Stimulated activated CD8-positive, alpha-beta memory T cell treated with anti-CD3 and anti-CD28 coated beads, Interleukin-15, amount 100 ng/mL, for 1 hour (primary cell): ENCODE measurements at places on chromosomes 13 and 19.

GRCh38 chr19:46499692-46500091 is 4.0 kb upstream of the PNMA8B start:
- no peak for DNase-seq

DNA sequence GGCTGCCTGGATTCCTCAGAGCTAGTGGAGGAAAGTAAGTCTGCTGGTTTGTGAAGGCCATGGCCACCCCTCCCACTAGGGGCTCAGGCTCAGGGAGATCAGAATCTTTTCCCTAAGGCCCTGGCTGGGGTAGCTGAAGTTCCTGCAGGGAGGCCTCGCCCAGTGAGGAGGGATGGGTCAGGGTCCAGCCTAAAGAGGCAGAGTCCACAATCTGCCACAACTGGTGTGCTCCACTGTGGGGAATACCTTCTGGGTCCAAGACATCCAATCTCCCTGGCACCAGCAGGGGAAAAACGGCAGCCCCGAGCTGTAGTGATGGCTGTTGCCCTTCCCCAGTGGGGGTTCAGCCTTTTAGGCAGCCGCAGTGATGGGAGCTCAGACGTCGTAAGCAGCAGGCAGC is 23.2 kb downstream of the IGFL3 start:
- no peak for DNase-seq

GRCh38 chr13:113083402-113084061 is 22.1 kb upstream of the F7 start:
- no peak for DNase-seq

DNA sequence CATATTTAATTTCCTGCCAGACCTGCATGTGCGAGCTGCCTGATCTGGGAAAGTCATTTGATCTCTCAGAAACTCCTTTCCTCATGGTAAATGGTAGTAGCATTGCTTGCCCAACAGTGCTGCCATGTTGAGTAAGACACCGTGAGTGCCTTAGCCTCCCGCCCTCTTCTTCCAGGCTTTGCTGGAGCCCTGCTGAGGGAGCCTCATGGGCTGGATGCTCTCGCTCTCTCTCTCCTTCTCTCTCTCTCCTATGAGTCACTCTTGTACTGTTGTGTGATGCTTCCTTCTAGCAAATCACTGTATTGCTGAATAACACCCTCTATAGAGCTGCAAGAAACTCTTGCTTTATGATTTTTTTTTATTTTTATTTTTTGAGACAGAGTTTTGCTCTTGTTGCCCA is 365.5 kb downstream of the UQCRFS1 start:
- no peak for DNase-seq

- no peak for DNase-seq
Observed at GRCh38 chr13:52947921-52948373, 80.7 kb upstream of the OLFM4 start.

DNA sequence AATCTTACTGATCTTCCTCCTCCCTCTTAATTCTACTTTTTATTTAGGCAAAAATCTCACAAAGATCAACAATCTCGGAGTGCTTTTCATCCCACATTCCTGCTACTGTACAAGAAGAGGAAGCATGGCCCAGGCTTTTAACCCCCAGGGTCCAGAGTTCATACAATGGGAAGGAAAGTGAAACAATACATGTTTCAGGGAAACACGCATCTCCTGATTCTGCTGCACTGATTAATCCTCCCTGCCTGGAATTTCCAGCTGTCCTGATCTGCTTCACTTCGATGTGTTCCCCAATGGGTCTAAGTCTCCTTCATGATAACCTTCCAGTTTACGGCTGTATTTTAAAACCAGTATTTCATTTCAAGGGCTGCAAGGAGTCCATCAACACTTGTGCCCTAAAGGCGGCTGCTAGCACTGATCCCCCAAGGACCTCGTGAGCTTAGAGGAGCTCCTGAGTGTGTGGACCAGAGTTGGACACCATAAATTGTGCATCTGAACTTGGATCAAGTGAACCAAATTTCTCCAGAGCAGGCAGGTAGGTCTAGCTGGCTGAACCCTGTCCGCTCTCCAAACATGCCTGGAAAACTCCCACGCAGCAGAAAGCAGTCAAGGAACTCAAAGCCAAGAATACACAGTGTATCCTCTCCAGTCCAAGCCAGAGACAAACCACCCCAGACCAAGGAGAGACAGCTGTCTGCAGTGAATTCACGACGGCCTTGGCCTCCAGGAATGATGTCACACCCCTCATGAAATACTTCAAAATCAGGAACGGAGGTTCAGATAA is 44.3 kb downstream of the COL4A1 start:
- no peak for DNase-seq

DNA sequence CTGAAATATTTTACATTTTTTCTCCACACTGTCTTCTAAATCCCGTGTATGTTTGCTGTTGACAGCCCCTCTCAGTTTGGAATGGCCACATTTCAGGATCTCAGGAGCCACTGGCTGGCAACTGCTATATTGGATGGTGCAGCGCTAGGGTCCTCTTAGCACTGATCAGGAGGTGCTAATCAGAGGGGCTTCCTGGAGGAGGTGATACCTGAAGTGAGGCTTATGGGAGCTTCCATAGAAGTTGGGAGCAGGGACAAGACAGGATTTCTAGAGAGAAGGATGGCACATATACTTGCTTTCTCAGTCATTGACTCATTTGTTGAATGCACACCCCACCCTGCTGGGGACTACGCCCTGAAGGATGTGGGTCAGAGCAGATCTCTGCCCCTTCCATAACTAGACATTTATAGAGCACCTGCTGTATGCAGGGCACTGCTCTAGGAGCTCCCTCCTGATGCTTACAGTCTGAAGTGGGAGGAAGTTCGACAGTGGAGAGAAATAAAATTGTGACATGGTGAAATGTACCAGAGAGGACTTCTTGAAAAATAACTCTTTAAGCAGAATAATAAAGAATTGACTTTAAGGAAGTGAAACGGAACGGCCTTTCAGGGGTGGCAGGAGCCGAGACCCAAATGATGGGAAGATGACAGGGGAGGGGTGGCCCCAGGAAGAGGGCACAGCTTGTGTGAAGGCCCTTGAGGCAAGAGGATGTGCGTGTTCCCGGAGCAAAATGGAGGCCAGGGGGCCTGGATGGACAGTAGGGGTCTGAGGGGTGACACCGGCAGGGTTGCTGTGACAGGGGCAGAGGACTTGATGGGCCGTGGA is 13.1 kb downstream of the AP2A1 start:
- no peak for DNase-seq
